PC-3 (cell line): ENCODE measurements at places on chromosomes 2 and 18. TPM values are rescaled to one million over a fixed set of nuclear protein-coding genes. Genes with fewer than 3 reads are reported as not detected.

The MBOAT2 gene
- total RNA-seq = 26.8 and 30.7 TPM in 2 replicates

The CNRIP1 gene
- total RNA-seq = 11.6 and 11.7 TPM in 2 replicates

- no peak for DNase-seq
- no peaks in the 10 kb centered on the region for H3K36me3 ChIP-seq
- no peak overlapping the region for H3K27ac ChIP-seq
- H3K4me3 ChIP-seq = no peak overlapping the region
- H3K27me3 ChIP-seq = no peaks in the 10 kb centered on the region
- H3K4me1 ChIP-seq = peaks cover 17% of the 10 kb centered on the region
Measured at GRCh38 chr2:23696752-23697045, 230.2 kb downstream of the ATAD2B start.

The ING5 gene
- total RNA-seq = 30.2 and 32.1 TPM in 2 replicates

DNA sequence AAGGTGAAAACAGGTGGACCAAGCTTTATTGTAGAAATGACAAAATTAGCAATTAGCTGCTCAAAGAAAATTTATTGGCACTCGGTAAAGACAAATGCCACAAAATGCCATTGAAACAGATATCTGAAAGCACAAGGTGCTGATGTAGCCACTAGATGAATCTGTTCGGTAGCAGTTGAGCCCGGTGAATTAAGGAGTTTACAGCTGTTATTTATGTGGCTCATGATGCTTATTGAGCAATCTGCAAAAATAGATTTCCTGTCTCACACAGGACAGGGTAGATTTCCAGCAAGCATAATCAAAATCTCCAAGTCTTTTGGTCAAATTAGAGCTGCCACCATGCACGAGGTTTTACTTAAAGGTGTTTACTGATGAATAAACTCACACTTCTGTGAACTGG lies 182.2 kb downstream of the PPP1R1C start:
- H3K4me3 ChIP-seq = no peak overlapping the region
- H3K27me3 ChIP-seq = no peaks in the 10 kb centered on the region
- H3K4me1 ChIP-seq = no peaks in the 10 kb centered on the region
- no peaks in the 10 kb centered on the region for H3K36me3 ChIP-seq
- H3K27ac ChIP-seq = no peak overlapping the region

GRCh38 chr2:192535956-192536921 lies 341.5 kb upstream of the TMEFF2 start:
- no peak overlapping the region for H3K4me3 ChIP-seq
- H3K4me1 ChIP-seq = no peaks in the 10 kb centered on the region
- H3K27me3 ChIP-seq = no peaks in the 10 kb centered on the region
